Activated naive CD8-positive, alpha-beta T cell treated with anti-CD3 and anti-CD28 coated beads, Interleukin-2, amount 50 U/mL, for 24 hours (primary cell): ENCODE measurements at places on chromosomes 16 and 17.

DNA sequence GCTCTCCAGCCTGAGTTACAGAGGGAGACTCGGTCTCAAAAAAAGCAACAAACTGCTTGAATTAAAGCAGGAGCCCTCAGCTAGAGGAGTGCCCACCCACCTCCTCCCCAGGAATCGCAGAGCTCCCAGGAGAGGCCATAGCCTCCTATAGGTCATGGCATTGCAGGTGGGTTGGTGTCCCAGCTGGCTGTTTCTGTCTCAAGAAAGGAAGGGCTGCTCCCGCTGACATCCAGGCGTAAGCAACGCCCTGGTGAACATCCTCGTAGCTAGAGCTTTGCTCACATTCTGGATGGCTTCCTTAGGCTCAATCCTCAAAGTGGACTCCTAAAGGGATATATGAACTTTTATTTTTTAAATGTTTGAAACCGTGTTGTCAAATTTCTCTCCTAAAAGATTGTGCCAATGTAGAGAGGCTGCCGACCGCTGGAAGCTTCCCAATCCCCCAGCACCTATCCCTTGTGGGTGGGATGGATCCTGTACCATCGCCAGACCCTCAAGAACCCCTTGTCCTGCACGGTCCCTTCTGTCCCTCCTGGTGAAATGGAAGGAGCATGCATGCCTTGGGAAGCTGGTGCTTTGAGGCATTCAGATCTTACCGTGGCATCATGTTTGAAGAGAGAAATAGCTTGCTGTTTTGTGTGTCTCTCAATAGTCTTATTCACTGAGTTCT lies 5.9 kb downstream of the NLRC5 start:
- no peak for DNase-seq

- peak; percentile 61 for DNase-seq
These were observed 27.4 kb downstream of the EMP2 start for GRCh38 chr16:10552998-10553491.

GRCh38 chr16:50197582-50197981 lies 44.5 kb downstream of the TENT4B start:
- DNase-seq, result no peak

DNA sequence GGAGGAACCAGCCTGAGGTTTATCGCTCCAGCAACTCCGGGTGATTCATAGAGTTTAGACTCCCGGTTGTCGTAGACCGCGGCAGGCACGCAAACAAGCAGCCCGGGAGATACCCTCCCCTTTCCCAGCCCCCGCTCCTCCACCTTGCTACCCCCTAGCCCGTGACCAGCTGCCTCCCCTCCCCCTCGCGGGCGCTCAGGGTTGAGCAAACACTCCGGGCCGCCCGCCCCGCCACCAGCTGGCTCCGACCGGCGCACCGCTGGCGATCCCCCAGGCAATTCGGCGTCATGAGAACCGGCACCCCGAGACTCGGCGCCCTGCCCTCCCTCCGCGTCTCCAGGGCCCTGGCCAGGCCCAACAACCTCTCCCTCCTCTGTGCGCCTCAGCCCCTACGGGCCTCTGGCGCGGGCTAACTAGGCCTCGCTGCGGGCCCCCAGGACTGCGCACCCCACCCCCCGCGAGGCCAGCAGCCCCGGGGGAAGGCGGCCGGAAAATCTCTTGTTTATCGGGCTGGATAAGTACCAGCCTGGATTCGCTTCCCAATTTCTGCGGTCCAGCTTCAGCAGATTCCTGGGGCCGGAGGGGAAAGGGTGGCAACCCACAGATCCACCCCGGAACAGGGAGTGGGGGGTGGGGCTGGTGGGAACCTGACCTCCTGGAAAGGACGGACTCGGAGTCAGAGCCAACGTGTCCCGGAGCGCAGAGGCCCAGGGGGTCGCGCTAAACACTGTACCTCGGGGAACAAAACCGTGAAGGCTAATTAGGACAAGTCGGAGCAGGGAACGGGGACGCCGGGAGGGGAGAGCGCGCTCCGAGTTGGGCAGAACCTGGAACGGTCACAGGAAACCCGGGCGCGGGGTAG lies 951 bp upstream of the GPRC5C start:
- DNase-seq, result peak; percentile 48

DNA sequence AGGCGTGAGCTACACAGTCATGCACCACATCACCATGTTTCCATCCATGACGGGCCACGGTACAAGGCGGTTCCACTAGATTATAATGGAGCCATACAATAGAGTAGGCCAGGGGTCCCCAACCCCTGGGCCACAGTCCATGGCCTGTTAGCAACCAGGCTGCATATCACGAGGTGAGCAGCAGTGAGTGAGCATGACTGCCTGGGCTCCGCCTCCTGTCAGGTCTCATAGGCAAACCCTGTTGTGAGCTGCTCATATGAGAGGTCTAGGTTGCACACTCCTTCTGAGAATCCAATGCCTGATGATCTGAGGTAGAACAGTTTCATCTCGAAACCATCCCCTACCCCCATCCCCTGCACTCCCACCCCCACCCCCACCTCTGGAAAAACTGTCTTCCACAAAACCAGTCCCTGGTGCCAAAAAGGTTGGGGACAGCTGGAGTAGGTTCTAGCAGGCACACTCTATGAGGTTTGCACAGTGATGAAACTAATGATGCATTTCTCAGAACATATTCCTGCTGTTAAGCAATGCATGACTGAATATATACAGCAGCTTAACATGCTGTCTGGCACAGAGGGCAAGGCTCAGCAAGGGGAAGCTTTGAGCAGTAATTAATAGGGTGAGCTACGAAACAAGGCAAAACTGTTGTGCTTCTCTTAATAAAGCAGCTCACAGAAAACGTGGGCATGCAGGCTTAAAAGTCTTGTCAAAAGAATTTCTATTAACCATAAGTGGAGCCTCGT lies 108.0 kb downstream of the VPS53 start:
- no peak for DNase-seq

- DNase-seq, result no peak
These were observed 1.4 kb upstream of the PITPNC1 start for GRCh38 chr17:67375716-67376115.

DNA sequence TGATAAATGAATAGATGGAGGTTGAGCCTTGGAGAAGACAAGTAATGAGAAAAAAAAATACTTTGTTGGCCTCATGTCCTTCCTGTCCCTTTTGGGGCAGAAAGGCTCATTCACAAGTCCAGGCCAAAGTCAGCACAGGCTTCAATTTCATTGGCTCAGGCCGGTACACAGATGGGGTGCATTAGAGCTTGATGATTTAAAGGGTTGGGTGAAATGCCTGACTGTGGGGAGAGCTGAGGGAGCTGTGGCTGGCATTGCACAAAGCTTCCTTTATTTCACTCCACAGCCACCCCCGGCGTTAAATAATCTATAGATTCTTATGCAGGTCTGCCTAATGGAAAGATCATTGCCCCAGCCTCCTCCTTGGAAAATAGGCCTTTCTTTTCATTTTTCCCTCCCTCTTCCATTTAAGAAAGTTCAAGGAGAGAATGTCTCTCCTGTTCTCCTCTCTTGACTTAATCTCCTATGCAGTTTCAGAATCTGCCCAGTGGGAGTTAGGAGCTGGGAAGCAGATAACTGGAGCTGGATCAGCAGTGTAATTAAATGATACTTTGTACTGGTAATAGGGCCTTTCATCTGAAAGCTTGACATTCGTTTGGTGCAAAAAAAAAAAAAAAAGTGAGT lies 24.4 kb downstream of the YPEL2 start:
- DNase-seq, result no peak

- DNase-seq, result no peak
These were observed 40.0 kb downstream of the GRB7 start for GRCh38 chr17:39777534-39778365.

DNA sequence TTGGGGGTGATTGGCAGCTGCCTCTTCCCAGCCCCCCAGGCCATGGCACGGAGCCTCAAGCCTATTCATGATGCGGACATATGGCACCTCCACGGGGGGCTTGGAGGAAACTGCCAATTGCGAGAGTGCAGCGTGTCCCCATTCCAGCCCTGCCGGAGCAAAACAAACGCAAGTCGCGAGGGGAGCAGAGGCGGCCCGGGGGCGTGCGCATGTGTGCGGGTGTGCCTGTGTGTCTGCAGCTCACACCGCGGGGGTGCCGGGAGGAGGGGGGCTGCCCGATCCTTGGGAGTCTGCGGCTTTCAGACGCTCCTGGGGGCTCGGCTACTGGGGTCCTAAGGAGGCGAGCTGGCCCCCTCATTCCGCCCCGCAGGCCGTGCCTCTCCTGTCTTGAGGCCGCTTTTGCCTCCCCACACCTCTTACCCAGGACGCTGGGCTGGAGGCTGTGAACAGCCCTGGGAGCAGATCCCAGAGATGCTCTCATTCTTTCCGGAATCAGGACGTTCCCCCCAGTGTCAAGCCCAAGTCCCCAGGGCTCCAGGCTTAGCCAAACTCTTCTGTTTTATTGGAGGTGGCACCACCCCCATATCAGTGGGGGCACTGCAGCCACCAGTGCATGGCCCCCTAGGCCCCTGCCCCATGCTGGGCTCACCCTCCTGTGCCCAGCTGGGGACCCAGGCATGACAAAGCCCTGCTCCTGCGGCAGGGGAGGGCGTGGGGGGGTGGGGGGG lies 29.1 kb downstream of the ENDOV start:
- no peak for DNase-seq

DNA sequence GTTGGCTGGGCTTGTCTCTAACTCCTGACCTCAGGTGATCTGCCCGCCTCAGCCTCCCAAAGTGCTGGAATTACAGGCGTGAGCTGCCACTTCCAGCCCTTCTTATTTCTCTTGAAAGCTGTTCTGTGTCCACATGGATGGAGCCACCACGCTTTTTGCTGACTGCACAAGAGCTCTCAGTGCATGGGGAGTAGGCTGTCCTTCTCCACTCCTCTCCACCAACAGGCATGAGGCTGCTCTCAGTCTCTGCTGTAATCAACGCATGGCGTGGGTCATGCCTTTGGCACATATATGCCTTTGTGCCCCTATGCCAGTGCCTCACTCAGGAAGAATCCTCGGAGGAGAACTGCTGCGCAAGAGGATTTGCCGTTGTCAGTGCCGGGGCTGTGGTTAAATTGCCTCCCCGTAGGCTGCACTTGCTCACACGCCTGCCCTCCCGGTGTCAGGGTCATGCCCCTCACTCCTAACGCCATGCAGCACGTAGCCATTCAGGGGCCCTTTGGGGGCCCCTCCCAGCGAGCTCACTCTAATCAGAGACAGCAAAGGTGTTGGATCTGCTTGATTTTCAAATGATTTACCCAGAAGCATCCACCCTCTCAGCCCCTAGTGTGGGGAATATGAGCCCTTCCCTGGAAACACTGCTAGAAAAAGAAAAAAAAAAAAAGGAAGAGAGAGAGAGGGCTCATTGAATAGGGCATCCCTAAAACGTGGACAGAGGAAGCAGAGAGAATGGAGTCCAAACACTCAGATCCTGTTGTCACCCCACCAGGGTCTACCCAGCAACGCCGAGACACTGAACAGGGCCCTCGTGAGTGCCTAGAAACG lies 47.5 kb upstream of the ZCCHC14 start:
- no peak for DNase-seq

DNA sequence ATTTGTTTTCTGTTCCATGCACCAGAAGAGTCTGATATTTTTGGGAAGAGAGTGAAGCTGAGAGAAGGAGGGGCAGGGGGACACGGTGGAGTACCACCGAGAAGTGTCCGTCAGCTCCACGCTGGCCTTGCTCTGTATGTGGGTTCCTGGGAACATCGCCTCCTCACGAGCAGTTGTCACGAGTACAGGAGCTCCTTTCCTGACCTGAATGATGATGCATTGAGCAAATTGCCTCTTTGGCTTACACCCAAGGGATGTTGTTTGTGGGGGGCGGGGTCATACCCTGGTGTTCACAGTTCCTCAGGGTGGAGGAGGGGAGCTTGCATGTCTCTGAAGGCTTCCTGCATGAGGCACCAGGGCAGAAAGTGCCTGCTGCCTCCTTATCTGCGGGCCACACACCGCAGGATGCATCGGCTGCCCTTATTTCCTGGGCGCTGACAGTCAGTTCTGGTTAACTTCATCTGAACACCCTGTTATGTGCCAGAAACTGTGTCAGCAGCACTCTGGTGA lies 36.2 kb downstream of the RGS9 start:
- DNase-seq, result peak; percentile 60

DNA sequence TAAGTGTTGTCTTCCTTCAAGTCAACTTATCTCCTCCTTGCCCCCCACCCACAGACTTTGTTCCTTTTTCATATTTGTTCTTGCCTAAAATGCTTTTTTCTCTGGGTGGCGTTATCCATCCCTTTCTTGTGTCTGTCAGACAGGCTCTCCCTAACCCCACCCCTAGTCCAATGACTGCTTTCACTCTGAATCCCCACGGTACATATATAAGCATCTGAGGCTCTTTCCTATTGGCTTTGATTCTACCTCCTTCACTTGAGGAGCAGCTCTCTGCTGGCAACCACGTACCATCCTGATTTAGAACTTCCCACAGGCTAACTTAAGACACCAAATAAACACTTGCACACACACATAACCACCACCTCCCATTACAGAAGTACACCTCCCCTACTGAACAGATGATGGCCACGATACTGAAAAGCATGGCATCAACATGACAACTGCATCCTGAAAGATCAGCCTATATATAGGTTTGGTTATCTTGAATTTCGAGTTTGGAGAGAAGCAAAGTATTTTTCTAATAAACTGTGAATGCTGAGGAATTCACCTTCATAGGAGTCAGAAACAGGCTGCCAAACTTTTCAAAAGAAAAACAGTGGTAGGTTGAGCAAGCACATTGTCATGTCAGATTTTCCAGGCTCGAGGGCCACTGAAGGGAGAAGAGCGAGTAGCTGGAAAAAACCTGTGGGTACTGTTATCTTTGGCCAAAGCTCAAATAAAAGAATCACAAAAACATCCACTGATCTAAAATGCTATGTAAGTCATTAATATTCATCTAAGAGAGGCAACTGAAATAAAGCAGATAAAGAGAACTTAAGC lies 24.3 kb downstream of the STAT3 start:
- DNase-seq, result peak; percentile 34

GRCh38 chr16:83247767-83248372 lies 559.9 kb upstream of the HSBP1 start:
- DNase-seq, result no peak

- no peak for DNase-seq
These were observed 3.7 kb upstream of the BANP start for GRCh38 chr16:87947356-87948118.

DNA sequence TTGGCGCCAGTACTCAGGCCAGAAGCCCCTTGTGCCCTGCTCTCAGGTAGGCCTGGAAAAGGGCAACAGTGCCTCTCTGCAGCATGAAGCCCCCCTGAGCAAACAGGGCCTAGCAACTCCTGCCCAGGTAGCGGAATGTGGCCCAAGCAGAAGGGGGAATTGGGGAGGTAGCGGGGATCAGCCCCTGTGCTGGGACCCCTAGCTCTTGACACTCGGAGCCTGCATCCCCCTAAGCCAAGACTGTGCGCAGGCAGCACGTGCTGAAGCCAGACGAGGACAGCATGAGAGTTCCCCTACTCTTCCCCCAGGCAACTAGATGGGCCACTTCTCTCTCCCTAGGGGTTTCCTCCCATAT lies 823 bp upstream of the CD2BP2 start:
- DNase-seq, result no peak

DNA sequence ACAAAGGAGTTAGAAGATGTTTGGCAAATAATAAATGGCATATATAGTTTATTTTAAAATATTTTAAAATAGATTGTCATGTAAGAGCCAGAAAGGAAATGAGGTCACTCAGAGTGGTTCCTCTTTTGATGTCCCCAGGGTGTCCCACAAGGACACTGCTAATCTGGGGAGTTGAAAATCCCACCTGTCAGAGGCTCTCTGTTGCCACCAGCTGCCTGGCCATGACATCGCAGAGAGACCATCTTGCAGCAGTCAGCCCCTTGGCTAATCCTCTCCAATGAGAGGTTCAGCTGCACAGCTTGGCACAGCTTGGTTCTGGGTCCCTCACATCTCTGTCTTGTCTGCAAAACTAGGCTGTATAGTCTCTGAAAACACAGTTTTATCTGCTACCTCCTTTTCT lies 11.0 kb upstream of the RBFOX1 start:
- no peak for DNase-seq
